ENCODE measurements at places on chromosomes 4 and X.

GRCh38 chrX:65926095-65927019 lies 113.5 kb downstream of the VSIG4 start:
- DNase-seq, result no peak

- DNase-seq, result no peak
Measured at GRCh38 chr4:114384629-114385028, 214.0 kb upstream of the UGT8 start.

DNA sequence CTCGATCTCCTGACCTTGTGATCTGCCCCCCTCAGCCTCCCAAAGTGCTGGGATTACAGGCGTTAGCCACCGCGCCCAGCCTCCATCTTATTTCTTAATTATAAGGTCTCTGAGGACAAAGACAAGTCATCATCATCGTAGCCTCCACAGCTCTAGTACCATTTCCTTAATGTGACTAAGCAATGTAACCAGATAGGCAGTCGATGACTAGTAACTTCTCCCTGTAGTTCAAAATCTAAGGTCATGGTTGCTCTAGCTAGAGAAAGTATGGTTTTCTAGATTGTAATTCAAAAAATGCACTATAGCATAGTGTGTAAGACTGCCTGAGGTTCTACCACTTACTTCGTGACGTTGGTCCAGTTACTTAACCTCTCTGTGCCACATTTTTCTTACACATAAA lies 6.9 kb downstream of the SLC39A8 start:
- DNase-seq, result no peak

- DNase-seq, result no peak
Measured at GRCh38 chr4:41714364-41715000, 34.0 kb downstream of the PHOX2B start.

DNA sequence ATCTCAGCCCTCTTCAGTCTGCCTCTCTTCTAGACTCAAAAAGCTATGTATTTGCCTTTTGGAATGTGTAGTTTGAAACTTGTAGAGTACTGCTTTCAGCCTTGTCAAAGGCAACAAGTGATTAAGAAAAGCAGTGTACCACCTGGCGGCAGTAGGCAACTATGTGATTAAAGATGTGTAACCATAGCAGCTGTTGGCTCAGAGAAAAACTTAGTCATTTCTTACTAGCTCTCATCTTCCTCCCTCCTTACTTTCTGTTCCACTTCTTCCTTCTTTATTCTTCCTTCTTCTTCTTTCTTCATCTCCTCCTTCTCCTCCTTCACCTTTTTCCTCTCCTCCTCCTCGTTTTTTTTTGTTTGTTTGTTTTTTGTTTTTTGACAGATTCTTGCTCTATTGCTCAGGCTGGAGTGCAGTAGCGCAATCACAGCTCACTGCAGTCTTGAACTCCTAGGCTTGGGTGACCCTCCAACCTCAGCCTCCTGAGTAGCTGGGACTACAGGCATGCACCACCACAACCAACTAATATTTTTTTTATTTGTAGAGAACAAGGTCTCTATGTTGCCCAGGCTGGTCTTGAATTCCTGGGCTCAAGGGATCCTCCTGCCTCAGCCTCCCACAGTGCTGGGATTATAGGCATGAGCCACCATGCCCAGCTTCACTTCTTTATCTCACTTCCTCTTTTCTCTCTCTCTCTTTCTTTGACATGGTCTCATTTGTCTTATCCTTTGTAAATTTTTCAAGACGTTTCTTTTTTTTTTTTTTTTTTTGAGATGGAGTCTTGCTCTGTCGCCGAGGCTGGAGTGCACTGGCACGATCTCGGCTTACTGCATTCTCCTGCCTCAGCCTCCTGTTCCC lies 32.6 kb downstream of the ABHD18 start:
- no peak for DNase-seq

GRCh38 chr4:183139972-183140570 lies 41.0 kb downstream of the WWC2 start:
- DNase-seq, result no peak

DNA sequence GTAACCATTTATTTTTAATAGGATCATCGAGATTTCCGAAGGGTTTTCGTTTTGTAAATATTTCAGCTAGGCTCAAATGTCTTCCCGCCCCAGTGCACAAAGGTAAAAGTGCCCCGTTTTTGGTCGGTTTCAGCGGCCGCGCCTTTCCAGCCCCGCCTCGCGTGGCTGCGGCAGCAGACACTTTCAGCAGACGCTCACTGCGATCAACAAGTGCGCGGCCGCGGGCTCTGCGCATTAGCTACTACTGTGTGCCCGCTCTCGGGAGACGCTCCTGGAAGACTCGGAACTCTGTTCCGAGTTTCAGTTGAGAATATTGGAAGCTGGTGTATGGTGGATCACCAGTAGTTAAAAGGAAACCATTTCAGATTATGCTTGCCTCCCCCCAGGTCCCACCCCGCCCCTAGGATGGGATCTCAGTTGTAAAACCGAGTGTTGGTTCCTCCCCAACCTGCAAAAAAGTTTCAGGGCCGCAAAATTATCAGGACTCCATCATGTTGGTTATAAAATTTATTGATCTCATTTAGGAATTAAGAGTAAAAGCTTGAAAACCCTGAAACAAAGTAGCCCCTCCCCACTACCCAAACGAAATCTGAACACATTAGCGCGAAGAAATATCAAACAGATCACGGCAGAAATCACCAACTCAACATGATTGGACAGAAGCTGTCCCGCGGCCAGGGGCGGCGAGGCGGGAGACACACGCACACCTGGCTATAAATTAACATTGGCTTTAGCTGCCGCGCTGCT lies 2.2 kb downstream of the SOX3 start:
- no peak for DNase-seq

DNA sequence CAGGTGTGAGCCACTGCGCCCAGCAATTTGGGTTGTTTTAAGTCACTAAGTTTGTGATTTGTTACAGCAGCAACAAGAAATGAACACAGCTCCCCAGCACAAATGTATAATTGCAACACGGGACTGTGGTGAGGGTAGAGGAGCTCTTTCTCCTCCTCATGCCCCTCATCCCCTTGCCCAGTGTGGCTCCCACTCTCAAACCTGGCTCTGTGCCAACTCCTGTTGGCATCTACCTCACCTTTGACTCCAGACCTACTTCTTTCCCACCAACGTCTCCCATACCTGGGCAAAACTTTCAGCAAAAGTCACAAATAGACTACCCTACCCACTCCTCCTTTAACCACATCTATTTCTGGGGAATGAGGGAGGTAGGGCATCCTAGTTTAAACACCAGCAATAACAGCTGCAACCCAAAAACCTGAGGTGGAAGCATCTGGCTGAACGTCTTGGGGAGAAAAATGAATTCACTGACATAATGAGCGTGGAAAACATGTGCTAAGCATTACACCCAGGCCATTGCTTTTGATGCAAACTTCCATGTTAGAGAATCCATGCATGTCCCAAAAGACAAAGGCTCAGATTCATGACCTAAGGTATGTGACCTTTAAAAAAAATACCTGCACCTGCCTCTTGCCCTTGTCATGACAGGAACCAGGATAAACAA lies 19.2 kb downstream of the LNX1 start:
- DNase-seq, result no peak

GRCh38 chr4:135354876-135355275 lies 1153.3 kb upstream of the PABPC4L start:
- DNase-seq, result no peak

- DNase-seq, result no peak
Measured at GRCh38 chrX:19672222-19672812, 157.0 kb upstream of the MAP3K15 start.

- DNase-seq, result no peak
Measured at GRCh38 chr4:94957030-94957429, 199.3 kb downstream of the BMPR1B start.

GRCh38 chrX:19514791-19515614 lies at the start of gene MAP3K15:
MAP3K15 (minus strand) TSS chrX:19515508; CDS start chrX:19515261, 247 bp downstream.
- no peak for DNase-seq

DNA sequence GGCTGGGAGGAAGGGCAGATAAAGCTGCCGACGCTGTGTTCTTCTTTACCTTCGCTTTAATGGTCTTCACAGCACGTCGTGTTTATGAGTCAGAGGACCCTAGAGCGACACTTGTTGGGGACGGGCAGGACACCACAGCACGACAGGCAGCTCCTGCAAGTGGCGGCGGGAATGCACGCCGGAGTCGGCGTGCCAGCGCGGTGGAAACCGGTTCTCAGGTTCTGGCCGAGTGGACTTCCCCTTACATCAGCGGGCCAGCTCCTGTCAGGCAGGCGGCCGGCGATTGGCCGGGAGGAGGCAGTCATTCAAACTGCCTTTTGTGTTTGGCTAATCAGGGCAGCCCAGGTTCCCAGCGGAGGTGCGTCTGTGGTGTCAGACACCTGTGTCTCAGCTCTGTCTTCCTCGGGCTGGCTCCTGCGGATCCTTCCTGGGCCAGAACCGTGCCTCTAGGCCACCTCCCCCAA lies 150.9 kb downstream of the SHROOM3 start:
- no peak for DNase-seq

- DNase-seq, result no peak
Measured at GRCh38 chr4:173573725-173574124, 43.7 kb upstream of the HAND2 start.

DNA sequence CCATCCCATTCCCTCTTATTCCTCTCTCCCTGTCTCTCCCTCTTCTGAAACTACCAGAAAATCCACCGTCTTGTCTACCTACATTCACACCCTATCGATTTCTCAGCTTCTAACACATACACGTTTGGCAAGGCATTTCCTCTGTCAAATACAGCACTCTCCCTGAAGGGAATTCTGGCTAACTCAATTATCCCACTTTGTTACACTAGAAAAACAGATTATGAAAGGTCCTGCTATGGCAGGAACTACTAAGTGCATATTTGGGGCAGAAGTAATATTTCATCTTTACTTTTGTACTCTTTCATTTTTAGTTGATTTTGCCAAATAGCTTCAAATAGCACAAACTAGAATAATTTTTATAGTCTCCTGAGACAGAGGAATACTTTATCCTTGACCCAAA lies 46.6 kb upstream of the KLHL8 start:
- DNase-seq, result no peak

DNA sequence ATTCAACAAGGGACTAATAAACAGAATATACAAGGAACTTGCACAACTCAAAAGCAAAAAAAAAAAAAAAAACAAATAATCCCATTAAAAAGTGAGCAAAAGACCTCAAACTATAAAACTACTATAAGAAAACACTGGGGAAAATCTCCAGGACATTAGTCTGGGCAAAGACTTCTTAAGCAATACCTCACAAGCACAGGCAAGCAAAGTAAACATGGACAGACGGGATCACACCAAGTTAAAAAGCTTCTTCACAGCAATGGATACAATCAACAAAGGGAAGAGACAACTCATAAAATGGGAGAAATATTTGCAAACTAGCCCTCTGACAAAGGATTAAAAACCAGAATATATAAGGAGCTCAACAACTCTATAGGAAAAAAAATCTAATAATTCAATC lies 17.1 kb upstream of the BMP15 start:
- no peak for DNase-seq

GRCh38 chr4:21517126-21517859 lies 431.3 kb downstream of the KCNIP4 start:
- no peak for DNase-seq

- no peak for DNase-seq
Measured at GRCh38 chr4:36385951-36386571, 104.6 kb downstream of the DTHD1 start.

GRCh38 chr4:53840643-53841042 lies 223.8 kb downstream of the CHIC2 start:
- DNase-seq, result no peak

- DNase-seq, result no peak
Measured at GRCh38 chr4:174362340-174362739, 78.6 kb downstream of the CEP44 start.

- DNase-seq, result no peak
Measured at GRCh38 chrX:31355206-31355955, 283.5 kb upstream of the FTHL17 start.

- no peak for DNase-seq
Measured at GRCh38 chr4:8202108-8203051, 3.3 kb downstream of the SH3TC1 start.

DNA sequence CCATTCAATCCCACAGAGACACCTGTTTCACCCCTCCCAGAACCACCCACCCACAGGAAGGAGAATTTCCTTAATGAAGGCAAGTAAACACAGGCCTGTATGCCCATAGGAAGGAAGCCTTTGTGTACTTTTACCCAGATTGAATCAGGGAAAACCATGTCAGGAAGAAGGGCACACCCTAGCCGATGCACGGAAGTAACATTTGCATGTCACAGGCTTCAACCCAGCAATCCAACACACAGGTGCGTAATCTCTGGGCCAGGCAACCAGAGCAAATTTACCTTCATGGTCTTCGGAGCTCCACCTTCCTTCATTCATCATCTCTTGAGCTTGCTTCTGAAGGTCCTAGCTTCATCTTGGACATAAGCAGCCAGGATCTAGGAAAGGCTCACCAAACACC lies 206.3 kb downstream of the SHROOM3 start:
- no peak for DNase-seq

- DNase-seq, result no peak
Measured at GRCh38 chr4:18203966-18204365, 182.4 kb upstream of the LCORL start.

DNA sequence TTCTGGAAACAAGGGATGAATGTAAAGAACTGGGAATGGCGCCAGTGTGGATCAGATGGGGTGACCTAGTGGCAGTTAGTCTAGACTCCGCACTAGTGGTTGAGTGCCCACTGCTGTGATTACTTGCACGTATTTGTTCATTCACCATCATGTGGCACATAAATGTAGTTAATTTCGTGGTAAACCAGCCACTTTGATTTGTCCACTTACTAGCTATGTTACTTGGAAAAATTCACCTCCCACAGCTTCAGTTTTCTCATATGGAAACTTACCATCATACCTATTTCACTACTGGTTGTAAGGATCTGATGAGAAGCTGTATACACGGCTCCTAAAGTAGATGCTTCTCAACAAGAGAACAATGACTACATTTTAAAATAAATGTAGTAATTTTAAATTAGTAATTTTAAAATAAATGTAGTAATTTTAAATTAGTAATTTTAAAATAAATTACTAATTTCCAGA lies 394 bp upstream of the DYNLT3 start:
- no peak for DNase-seq

GRCh38 chr4:27178061-27178460 lies 317.4 kb downstream of the STIM2 start:
- DNase-seq, result no peak

All from D721Med (cell line).